ENCODE measurements at places on chromosomes 3 and 15. TPM values are rescaled to one million over a fixed set of nuclear protein-coding genes. Genes with fewer than 3 reads are reported as not detected.
A peak's percentile ranks its signal among the peaks of the same experiment; 100 is the strongest.

GRCh38 chr3:123511726-123512125 is 62.8 kb upstream of the ADCY5 start:
- DNase-seq = no peak

DNA sequence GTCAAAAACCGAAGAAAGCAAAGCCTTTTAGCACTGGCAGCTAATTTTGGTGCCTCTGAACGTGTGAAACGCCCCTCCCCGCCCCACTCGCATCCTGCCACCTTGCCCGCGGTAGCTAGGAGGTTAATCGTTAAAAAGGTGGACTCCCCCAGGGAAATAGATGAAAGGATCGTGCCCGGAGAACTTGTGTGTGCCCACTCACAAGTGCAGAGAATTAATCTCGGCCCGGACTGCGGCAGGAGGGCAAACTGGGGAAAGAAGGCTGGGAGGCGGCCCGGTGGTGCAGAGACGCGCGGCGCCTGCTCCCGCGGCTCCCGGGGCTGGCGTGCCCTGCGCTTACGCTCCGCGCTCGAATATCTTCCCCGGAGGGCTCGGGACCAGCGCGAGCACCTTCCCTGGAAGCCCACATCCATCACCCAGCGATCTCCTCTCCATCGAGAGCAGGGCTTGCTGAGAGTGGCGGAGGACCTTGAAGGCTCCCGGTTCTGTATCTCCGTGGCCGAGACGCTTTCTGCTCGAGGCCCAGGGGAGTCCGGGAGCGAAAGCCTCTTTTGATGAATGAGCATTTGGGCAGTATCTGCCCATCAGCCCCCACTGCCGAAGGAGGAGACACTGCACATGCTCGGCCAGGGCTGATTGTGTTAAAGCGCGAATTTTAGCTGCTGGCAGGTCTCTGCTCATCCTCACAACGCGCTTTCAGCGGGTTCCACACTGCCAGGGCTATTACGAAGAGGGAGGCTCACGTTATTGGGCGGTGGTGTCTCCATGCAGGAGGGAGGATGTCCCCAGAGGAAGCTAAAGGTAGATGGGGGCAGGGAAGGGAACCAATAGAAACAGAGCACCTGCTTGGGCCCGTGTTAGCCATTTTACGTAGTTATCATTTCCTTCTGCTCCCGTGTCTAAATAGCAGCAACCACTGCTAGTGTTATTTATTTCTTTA is 1.3 kb upstream of the SPTSSB start:
- peak; percentile 29 for DNase-seq

- DNase-seq = peak; percentile 47
These were observed 71.5 kb downstream of the CD200R1L start for GRCh38 chr3:112775011-112775742.

- no peak for DNase-seq
These were observed 18.5 kb upstream of the VPS39 start for GRCh38 chr15:42226648-42227047.

DNA sequence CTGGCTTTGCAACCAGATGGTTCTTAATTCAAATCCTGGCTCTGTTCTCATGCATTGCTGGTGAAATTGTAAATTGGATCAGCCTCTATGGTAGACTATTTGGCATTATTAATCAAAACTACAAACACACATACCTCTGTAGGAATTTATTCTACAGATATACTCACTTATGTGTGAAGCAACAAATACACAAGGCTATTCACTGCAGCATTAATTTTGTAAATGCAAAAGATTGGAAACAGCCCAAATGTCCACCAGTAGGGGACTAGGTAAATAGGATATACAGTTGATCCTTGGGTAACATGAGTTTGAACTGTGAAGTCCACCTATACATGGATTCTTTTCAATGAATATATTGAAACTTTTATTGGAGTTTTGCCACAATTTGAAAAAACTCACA is 29.5 kb upstream of the LCTL start:
- DNase-seq = no peak

DNA sequence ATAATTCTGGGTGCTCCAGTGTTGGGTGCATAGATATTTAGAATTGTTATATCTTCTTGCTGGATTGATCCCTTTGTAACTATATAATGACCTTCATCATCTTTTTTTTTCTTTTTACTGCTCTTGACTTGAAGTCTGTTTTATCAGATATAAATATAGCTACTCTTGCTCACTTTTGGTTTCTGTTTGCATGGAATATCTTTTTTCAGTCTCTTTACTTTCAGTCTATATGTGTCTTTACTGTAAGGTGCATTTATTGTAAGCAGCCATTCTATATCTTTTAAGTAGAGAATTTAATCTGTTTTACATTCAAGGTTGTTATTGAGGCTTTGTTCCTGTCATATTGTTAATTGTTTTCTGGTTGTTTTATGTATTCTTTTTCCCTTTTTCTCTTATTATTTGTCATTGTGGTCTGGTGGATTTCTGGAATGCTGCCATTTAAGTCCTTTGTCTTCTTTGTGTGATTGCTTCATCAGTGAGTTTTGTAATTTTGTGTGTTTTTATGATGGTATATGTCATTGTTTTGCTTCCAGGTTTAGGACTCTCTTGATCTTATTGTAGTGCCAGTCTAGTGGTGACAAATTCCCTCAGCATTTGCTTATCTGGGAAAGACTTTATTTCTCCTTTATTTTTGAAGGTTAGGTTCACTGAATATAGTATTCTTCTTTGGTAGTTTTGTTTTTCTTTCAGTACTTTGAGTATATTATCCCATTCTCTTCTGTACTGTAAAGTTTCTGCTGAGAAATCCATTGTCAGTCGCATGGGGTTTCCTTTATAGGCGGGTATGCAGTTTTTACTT is 8.3 kb upstream of the PRR23C start:
- DNase-seq = no peak

GRCh38 chr3:178263236-178263916 is 272.9 kb upstream of the KCNMB2 start:
- no peak for DNase-seq

DNA sequence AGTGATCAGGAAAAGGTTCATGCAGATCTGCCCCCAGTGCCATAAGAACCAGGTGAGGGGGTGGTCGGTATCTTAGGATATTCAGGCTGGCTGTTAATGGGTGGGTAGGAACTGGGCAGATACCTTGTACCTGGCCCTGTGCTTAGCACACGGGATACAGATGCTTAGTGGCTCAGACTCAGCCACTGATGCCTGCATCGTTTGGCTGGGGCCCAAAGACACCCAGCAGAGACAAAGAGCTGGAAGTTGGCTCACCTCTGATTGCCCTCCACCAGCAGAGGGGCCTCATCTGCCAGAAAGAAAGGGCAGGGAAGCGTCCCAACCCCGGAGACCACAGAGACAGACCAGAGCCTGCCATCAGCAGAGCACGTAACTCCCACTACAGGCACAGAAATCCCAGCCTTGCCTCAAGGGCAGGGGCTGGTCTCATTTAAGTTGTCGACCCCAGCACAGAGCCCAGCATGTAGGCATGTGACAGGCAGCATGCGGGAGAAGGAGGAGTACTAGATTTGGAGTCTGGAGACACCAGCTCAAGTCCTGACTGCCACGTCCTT is 64.1 kb upstream of the SLC6A1 start:
- DNase-seq = no peak

DNA sequence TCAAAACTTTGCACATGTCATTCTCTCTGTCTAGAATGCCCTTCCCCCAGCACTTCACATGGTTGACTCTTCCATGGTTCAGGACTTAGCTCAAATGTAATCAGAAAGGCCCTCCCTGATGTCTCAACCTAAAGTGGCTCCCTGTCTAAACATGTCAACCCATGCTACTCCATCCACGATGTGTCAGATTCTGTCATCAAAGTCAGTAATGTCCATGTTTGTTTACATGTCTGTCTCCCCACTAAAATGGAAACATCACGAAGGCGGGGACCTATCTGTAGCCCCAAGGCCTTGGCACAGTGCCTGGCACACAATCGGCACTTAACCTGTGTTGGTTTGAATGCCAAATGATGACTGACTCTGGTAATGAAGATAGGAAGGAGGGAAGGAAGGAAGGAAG is 20.8 kb upstream of the SNTN start:
- no peak for DNase-seq

DNA sequence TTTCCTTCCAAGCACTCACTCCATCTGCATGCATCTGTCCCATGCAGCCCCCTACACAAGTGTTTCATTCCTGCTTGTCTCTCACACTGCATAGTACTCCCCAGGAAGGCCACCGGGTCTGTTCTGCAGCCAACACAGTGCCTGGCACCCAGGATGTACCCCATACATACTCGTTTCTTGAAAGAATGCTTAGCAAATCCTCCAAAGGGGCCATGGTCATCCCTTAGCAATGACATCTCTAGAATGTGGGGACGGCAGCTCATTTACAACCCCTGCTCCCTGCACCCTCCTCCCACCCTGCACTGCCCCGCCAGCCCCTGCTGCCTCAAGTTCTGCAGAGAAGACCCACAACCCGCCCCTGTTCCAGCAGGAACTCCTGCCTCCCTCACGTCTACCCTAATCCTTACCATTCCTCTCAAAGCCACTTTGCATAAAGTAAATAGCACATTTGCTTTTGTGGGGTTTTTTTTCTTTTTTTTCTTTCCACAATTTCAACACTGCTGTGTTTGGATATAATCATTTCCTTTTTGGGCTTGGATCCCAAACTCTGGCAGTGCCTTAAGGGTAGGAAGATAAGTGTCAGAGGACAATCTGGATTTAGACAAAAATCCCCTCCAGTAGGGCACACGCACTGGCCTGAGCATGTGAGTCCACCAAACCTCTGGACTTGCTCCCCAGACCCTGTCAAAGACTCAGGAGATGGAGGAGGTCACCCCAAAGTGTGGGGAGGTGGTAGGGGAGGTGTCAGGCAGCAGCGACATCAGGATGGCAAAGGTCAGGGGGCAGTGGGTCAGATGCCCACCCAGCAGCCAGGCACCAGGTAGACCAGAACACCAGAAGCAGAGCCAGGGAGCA is 68.4 kb downstream of the MEGF11 start:
- DNase-seq = peak; percentile 43

DNA sequence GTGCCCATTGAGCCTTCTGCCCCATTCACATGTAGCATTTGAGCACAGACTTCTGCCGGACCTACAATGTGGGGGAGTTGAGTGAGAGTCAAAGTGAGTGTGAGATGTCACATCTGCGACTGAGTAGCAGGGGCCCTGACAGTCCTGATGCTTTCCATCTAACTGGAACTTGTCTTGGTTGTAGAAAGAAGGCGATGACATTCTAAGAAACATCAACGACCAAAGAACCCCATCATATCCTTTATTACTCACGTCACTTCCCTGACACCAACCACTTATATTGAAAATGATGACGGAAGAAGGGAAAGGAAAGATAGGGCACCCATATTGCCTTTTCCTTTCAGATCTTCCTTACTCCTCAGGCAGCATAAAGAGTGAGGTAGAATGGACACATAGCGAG is 30.5 kb downstream of the SMAD3 start:
- no peak for DNase-seq

DNA sequence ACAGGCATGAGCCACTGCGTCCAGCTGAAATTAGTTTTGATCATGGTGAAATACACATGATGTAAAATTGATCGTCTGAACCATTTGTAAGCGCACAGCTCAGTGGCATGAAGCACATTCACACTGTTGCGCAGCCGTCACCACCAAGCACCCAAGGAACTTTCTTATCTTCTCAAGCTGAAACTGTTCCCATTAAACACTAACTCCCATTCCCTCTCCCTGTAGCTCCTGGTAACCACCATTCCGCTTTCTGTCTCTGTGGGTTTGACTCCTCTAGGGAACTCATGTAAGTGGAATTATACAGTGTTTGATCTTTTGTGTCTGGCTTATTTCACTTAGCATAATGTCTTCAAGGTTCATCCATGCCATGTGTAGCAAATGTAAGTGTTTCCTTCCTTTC is 62.3 kb downstream of the FBLN2 start:
- DNase-seq = peak; percentile 69

GRCh38 chr3:155352900-155353490 is 59.5 kb upstream of the STRIT1 start:
- peak; percentile 72 for DNase-seq

DNA sequence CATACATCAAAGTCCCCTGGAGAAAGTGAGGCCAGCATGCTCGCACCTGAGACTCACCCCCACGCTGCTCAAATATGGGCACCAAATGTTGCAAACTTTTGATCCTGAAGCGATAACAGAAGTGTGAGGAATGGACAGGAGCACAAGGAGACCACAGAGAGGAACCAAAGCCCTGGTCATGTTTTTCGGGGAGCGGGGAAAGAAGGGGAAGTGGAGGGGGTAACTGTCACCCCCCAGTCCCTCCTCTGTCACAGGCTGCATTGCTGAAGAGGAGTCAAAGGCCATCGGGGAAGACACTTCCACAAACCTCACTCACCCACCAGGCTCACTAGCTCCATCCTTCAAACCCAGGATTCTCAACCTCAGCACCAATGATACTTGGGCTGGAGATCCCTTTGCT is 182.4 kb downstream of the UACA start:
- DNase-seq = no peak

- no peak for DNase-seq
These were observed 374.5 kb downstream of the IL20RB start for GRCh38 chr3:137332297-137332696.

GRCh38 chr3:90018779-90019178 is 911.4 kb downstream of the EPHA3 start:
- DNase-seq = no peak

DNA sequence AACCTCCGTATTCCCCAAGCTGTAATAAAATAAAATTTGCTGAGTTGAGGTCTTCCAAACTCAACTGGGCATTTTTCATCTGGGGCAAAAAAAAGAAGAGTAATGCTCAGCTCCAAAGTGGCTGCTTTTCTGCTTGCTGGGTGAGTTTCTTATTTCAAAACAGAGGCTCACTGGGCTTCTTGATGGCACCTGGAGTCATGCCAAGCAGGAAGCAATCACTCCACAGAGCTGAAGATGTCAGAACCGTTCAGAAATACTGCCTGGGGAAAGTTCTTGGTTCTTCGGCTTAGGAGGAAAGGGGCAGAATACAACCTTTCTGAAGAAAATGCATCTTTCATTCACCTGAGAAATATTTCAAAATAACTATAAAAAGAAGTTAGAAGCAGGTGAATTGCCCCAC is 4.1 kb downstream of the CCR9 start:
- DNase-seq = peak; percentile 23

Gene CYP11A1
- 2.6 TPM for total RNA-seq

Gene SYNPR
- 9.9 TPM for total RNA-seq

Gene TMC3
- total RNA-seq = 0.48 TPM

Gene SLC24A5
- 12.3 TPM for total RNA-seq

Gene SOX14
- total RNA-seq = 0.72 TPM

Gene AMT
- 13.5 TPM for total RNA-seq

Gene DAPK2
- total RNA-seq = 2.2 TPM

Gene CCNB2
- total RNA-seq = 5.1 TPM

Gene GHRL
- not detected for total RNA-seq

Gene ISL2
- total RNA-seq = not detected

Gene ROBO2
- total RNA-seq = 13.2 TPM

Gene SEC11A
- total RNA-seq = 197 TPM

Gene MAGEL2
- total RNA-seq = 8.2 TPM

Gene MYEF2
- 9.6 TPM for total RNA-seq
